Suppressor macrophage treated with lipopolysaccharide for 4 hours (primary cell): ENCODE measurements at places on chromosomes 5 and 9.

DNA sequence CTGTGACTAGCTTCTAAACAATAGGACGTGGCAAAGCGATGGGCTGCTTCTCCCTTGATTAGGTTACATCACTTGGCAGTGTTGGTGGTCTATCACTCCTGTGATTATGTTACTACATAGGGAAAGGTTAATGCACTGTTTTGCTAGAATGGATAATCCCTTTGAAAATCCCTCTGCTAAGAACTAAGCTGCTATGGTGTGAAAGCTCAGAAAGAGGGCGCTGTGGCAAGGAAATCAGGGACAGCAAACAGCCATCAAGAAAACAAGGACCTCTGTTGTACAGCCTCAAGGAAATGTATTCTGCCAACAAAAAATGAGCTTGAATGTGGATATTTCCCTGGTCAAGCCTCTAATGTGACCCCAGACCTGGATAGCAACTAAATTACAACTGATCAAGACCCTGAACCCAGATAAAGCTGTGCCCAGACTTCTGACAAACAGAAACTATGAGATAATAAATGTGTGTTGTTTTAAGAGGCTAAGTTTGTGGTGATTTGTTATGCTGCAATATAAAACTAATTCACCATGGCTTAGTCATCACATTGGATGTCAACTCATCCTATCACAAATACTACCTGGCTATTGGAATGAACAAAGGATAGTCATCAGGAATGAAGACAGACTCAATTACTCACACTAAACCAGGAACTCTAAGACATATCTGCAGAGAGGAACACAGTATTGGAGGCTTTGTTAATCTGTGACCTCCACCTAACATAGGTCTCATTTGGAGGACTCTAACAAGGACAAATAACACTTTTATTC is 1215.9 kb downstream of the EFNA5 start:
- peak; percentile 1 for DNase-seq

- no peak for DNase-seq
Measured at GRCh38 chr5:116508835-116509234, 65.8 kb downstream of the SEMA6A start.

DNA sequence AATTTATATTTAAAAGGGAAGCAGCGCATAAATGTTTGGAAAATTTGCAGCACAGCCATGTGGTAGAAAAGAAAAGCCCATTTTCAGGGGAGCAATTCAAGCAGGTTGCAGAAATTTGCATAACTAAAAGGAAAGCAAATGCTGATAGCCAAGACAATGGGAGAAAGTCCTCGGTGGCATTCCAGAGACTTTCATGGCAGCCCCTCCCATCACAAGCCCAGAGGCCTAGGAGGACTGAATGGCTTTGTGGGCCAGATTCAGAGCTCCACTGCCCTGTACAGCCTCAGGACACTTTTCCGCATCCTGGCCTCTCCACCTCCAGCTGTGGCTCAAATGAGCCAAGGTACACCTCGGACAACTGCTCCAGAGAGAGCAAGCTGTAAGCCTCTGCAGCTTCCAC is 462.9 kb downstream of the CDK5RAP2 start:
- DNase-seq: no peak

DNA sequence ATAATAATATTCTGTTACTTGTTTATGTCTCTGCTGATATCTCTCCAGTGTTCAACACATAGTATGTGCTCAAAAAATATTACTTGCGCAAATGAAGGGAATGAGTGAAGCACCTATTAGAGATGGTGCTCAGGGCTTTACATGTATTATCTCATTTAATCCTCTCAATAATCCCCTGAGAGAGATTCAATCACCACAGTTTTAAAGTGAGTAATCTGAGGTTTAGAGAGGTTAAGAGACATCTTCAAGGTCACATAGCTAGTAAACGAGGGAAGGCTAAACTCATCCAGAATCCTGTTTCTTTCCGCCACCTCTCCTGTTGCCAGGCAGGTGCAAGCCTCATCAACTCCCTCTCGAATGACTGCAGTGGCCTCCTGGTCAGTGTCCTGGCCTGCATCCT is 82.0 kb downstream of the UGCG start:
- DNase-seq: no peak

GRCh38 chr9:124254261-124254682 is 3.5 kb upstream of the NEK6 start:
- DNase-seq: peak; percentile 80

GRCh38 chr5:147017621-147018020 is 139.1 kb upstream of the PPP2R2B start:
- DNase-seq: no peak

- no peak for DNase-seq
Measured at GRCh38 chr9:18921366-18922075, 111.5 kb downstream of the SAXO1 start.

DNA sequence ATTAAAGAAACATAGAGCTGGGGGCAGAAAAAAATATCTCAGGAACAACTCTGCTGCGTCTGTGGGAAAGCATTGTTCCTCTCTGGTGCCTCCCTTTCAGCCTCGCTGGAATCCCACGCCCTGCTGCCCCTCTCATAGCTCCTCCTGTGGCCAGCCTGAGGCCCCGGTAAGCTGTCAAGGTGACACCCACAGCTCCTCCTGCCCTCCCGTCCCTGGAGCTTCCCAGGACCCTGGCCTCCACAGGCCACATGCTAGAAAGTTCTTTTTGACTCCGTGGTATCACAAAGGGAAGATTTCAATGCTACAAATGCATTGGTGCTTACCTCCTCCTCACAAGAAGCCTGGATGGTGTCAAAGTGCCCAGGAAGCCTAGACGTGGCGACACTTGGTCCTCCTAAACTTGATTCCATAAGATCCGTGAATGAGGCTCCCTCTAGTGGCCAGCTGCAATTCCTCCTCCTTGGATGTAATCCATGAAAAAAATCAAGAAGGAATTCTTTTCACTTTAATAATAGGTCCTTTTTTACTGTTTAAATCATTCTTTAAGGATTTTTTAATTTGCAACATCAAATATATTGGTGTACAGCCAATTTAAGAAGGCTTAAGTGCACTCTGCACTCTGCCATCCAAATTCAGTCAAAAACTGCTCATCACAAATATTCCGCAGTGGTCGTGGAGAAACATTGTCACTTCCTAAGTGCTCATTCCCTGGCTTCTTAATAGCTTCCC is 104.9 kb downstream of the CFAP90 start:
- DNase-seq: peak; percentile 77
